ENCODE measurements at places on chromosomes 1 and 21. TPM values are rescaled to one million over a fixed set of nuclear protein-coding genes. Genes with fewer than 3 reads are reported as not detected.
A peak's percentile ranks its signal among the peaks of the same experiment; 100 is the strongest.

- no peak for DNase-seq
These were observed 84.8 kb downstream of the NEK7 start for GRCh38 chr1:198241553-198241952.

- DNase-seq: no peak
These were observed 57.8 kb downstream of the RUNX3 start for GRCh38 chr1:24872061-24872850.

GRCh38 chr1:21308330-21308729 is 18.1 kb upstream of the ECE1 start:
- no peak for DNase-seq

- DNase-seq: no peak
These were observed 16.8 kb upstream of the ARF1 start for GRCh38 chr1:228065543-228066347.

Gene CELA3A
- polyA plus RNA-seq: 0.35 TPM

- no peak for DNase-seq
These were observed 9.4 kb downstream of the HYI start for GRCh38 chr1:43444151-43444828.

Gene SYTL1
- polyA plus RNA-seq: 0.29 TPM

Gene CLIC6
- not detected for polyA plus RNA-seq

DNA sequence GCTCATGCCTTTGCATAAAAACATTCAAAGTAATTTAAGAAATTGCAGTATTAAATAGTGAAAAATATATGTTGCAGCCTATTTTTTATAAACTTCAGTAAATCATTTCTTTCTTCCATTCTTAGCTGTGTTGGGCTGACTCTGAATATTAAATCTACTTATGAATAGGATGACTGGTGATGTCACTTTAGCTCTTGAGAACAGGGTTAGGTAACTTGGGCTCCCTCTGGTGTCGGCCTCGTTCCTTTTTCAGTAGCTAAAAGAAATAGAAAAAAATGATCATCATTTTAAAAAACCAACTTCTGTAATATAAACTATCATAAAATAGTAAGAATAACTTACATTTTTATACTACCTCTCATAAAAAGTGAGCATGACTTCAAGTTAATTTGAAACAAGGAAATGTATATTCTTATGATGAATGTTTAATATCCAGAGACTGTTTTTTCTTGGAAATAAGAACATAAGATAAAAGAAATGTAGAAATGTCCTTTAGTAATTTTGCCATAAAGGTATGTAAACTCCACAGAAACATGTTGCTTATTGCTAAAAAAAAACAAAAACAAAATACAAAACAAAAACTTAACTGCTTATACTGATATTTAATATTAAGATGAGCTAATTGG is 26.8 kb upstream of the NCAM2 start:
- peak; percentile 23 for DNase-seq

- peak; percentile 72 for DNase-seq
These were observed 106.7 kb downstream of the HIVEP3 start for GRCh38 chr1:41812051-41812450.

DNA sequence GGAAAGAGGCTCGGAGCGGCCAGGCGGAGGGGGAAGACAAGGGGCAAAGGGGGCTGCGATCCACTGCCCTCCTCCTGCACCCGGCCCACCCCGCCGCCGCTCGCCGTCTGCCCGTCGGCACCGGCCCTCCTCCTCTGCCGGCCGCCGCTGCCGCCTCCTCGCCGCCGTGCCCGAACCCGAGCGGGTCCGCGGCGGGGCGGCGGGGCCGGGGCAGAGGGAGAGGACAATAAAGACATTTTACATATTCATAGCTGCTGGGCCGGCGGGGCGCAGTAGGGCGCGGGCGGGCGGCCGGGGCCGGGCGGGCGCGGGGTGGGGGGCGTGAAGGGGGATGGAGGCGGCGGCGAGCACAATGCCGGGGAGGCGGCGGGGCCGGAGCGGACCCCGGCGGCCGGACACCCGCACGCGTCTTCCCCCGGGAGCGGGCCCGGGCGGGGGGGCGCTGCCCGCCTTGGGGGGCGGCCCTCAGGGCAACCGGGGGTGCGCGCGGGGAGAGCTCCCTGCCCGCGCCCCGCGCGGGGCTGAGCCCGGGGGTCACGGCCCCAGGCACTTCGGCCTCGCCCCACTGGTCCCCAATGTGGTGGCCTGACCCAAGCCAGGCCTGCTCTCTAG is 546 bp downstream of the POU2F1 start:
- DNase-seq: peak; percentile 7

Gene TSSK3
- polyA plus RNA-seq: 0.65 TPM

Gene MAP3K21
- 0.48 TPM for polyA plus RNA-seq

Gene OR2T29
- polyA plus RNA-seq: not detected

Gene RYR2
- polyA plus RNA-seq: not detected

DNA sequence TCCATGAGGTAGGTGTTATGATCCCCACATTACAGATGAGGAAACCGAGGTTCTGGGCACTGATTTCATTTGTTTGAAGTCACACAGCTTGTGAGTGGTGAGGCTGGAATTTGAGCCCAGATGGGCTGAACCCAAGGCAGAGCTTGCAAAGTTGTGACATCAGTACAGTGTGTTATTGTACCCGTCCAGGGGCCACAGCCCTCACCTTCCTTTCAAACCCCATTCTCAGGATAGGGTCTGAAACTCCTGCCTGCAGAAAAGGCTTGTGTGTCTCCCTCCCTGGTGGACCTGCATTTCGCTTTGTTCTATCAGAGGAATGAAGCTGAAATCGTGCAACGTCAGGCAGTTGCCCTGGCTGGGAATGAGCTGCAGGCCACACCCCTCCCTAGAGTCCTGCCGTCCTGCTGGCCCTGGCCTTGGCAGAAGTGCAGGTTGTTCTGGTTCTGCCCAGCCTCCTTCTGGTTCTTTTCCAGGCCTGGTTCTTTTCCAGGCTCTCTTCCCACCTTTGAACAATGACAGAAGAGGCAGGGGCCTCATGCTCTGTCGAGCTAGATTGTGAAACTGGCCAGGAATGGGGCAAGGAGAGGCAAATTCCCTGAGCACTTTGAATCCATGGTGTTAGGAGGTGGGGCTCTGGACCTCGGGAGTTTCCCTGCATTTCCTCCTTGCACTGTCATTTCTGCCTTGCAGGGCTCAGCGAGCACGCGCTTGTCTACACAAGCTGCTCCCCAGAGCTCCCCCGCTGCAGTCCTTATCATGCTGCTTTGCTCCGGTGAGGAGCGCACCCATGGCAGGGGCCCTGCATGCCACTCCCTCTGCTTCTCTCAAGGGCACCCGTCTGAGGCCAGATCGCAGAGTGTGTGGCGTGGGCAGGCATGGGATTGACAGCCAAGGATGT is 8.2 kb upstream of the MYOM3 start:
- no peak for DNase-seq

GRCh38 chr1:207140536-207140935 is 36.5 kb downstream of the C4BPA start:
- no peak for DNase-seq

Gene SERPINC1
- 0.05 TPM for polyA plus RNA-seq

DNA sequence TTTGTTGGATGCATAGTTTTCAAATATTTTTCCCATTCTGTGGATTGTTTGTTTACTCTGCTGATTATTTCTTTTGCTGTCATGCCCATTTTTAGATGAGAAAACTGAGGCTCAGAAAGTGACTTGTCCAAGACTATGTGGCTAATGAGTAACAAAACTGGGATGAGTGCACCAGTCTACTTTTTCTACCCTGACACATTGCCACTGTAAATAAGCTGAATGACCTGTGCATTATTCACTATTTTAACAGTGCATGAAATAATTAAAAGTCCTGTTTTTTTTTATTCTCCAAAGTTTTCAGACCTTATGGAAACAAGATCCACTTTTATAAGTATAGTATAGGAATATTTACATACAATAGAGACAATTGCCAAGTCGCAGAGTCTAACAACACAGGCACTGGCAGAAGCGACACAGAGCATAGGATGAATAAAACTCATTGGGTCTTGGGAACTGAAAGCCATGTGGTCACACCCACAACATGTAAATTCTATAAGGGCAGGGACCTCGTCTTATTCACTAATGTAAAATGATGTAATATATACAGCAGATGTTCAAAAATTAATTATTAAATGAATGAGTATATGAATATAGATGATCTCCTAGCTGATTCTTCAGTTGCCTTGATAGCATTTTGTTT is 45.2 kb downstream of the HLX start:
- DNase-seq: no peak

DNA sequence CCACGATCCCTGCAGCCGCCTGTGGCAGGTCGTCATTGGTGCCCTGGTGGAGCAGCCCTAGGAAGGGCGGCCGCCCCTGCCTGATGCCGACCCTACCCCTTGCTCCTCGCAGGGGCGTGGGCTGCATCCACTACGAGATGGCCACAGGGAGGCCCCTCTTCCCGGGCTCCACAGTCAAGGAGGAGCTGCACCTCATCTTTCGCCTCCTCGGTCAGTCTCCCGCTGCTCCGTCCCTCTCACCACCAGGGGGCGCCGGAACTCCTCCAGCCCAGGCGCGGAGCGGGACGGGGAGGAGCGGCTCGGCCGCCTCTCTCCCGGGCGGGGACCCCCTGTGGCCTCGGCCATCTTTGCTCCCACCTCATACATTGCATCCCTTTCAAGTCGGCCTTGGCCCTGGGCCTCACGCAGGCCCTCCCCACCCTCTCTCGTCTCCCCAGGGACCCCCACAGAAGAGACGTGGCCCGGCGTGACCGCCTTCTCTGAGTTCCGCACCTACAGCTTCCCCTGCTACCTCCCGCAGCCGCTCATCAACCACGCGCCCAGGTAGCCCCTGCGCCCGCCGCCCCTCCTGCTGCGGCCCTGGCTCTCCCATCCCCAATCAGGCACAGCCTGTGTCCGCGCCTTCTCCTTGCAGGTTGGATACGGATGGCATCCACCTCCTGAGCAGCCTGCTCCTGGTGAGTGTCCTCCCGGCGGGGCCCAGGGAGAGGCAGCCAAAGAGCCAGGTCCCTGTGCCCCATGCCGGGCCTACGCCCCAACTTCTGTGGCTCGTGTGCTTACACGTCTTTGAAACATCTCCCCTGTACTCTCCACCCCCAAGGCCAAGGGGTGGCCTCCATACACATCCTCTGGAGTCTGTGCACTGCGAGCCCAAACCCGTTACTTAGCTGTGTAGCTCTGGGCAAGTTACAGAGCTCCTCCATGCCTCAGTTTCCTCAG is 24.7 kb downstream of the CDK18 start:
- DNase-seq: peak; percentile 58

GRCh38 chr1:78383923-78384322 is 106.9 kb upstream of the PTGFR start:
- no peak for DNase-seq

Gene KAZN
- 1.6 TPM for polyA plus RNA-seq

Gene NOTCH2
- polyA plus RNA-seq: 14.3 TPM

DNA sequence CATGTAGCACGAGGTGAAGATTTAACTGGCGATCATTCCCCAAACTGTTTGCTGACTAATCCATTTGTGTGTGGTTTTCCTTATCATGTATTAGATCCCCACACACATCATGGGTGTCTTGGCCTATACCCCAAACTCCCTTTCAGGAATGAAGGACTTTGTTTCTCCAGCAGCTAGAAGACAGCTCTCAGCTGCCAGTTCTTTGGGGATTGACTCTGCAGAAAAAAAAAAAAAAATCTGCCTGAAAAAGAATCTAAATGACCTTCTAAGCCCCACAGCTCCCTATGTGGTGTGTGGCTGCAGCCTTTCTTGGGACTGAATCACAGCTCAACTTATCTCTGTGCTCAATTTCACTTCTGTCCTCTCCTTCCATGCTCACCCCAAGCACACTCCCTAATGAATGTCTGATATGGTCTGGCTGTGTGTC is 256.3 kb upstream of the DUSP10 start:
- no peak for DNase-seq

GRCh38 chr1:158147401-158147800 is 33.3 kb upstream of the CD1D start:
- DNase-seq: no peak

GRCh38 chr1:4586611-4587160 is 67.7 kb upstream of the AJAP1 start:
- DNase-seq: no peak

Gene CSRP1
- 560 TPM for polyA plus RNA-seq

Gene FNDC5
- 0.14 TPM for polyA plus RNA-seq

DNA sequence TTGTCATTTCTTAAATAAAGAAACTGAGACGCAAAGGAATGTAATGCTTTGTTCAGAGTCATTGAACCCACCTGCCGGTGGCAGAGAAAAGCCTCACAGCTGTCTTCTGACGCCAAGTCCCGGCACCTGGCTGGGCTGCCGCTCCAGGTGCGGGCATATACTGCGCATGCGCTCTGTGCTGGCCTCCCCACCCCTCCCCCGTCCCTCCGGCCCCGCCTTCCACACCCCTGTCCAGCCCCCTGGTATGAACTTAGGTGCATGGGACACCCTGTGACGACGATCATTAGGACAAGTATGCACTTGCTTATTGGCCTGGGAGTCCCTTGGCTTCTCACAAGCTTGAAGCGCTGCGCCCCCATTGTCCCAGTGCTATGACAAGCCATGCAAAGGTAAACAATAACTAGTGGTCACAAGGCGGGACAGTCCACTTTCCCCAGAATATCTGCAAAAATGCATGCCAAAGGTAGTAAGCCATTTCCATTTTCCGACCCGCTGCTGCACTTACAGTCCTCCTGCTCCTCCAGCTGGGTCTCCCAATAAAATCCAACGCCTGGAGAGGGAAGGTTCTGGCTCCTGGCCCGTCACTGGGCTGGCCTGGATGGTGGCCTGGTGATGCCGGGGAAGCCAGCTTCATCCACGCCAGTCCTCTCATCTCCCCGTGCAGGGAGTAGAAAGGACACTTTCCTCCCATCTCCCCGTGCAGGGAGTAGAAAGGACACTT is 100.4 kb downstream of the PSMG1 start:
- no peak for DNase-seq

DNA sequence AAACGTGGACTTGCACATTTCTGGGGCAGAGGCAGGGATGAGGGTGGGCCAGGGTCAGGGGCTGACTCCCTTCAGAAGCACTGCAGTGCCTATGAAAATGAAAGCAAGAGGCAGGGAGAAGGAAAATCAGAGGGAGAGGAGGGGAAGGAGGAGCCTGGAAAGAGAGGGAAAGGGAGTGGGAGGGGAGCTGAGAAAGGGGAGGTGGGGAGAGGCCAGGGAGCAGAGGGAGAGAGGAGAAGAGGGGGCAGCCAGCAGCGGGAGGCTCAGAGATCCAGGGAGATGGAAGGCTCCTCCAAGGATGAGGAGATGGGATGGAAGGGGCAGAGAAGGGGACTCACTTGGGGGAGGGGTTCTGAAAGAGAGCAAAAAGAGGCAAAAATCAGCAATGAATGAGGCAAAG is 96.3 kb upstream of the KLHDC7A start:
- DNase-seq: no peak

GRCh38 chr1:155093911-155094621 is 15.4 kb downstream of the EFNA3 start:
- peak; percentile 74 for DNase-seq

Gene TNNT2
- polyA plus RNA-seq: not detected

Gene XCL2
- polyA plus RNA-seq: not detected

- DNase-seq: no peak
These were observed 11.4 kb downstream of the ALDH9A1 start for GRCh38 chr1:165686971-165687433.

- no peak for DNase-seq
These were observed 162.5 kb upstream of the B3GALT2 start for GRCh38 chr1:193348769-193349535.

DNA sequence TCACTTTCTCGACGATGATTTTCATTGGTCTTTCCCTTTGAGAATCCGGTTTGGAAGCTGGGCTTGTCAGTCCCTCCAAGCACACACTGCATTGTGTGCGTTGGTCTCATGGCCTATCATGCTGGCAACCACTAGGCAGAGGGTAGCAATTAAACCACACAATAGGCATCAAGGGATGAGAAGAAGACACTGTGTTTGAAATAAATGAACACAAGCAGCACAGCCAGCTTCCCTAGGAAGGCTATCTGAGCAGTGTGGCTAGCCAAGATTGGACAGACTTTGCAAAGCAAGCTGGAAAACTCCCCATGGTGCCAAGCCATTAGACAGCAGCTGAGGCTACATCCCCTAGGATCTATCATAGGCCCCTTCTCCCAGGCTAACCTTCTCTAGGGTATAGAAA is 288.7 kb downstream of the NUF2 start:
- DNase-seq: no peak
